Stimulated activated CD4-positive, alpha-beta T cell treated with anti-CD3 and anti-CD28 coated beads, Interleukin-15, amount 100 ng/mL, for 1 hour (primary cell): ENCODE measurements at places on chromosomes 5 and 9.

GRCh38 chr5:54884195-54884536 lies 101.2 kb downstream of the ESM1 start:
- DNase-seq, result no peak

GRCh38 chr5:38666668-38667498 lies 110.4 kb upstream of the LIFR start:
- no peak for DNase-seq

DNA sequence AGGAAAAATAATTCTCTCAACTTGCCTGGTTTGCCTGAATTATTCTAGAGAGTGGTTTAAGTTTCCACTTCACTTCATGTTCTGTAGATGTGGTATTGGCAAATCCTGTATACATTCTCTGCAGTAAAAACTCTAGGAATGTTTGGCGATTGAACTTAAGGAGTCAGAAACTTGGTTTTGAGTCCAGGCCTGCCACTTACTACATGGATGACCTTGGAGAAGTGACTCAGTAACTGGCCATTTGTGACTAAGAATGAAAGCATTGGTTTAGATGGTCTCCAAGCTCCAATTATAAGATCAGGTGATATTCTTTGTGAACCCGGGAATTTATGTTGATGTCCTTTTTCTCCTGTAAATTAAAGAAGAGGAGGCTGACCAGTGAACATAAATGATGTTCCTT lies 233.8 kb downstream of the GAS1 start:
- no peak for DNase-seq

- no peak for DNase-seq
These were observed 18.9 kb downstream of the AMBP start for GRCh38 chr9:114059047-114059803.

GRCh38 chr9:136754626-136755301 lies 3.3 kb downstream of the LCN8 start:
- no peak for DNase-seq

DNA sequence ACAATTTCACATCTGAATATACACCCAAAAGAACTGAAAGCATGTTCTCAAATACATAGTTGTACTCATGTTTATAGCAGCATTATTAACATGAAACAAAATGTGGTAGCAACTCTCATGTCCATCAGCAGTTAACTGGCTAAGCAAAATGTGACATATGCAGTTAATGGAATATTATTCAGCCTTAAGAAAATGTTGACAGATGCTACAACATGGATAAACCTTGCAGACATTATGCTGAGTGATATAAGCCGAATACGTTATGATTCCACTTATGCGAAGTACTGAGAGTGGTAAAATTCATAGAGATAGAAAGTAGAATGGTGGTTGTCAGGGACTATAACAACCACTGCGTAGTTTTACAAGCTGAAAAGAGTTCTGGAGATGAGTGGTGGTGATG lies 1469.0 kb upstream of the ACO1 start:
- DNase-seq, result no peak

- no peak for DNase-seq
These were observed 61.8 kb downstream of the C9 start for GRCh38 chr5:39302472-39302871.

GRCh38 chr5:65075623-65076250 lies 307.0 kb downstream of the CWC27 start:
- no peak for DNase-seq

GRCh38 chr5:126454535-126454934 lies 31.3 kb downstream of the GRAMD2B start:
- no peak for DNase-seq

DNA sequence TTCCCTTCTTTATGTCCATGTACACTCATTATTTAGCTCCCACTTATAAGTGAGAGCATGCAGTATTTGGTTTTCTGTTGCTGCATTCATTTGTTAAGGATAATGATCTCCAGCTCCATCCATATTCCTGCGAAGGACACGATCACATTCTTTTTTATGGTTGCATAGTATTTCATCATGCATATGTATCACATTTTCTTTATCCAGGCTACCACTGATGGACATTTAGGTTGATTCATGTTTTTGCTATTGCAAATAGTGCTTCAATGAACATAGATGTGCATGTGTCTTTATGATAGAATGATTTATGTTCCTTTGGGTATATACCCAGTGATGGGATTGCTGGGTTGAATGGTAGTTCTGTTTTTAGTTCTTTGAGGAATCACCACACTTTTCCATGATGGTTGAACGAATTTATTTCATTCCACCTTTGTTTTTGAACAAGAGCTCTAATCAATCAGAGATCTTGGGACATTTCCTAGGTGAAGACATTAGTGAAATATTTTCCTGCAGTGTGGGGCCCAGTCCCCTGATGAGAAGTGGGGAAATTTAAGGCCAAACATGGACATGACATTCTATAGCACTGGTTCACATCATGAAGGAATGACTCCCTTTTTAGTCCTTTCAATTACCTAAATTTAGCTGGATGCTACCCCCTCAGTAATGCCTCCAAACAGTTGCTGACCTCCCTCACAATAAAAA lies 7.1 kb upstream of the TEX48 start:
- no peak for DNase-seq

GRCh38 chr5:43396762-43397304 lies 15.4 kb downstream of the CCL28 start:
- peak; percentile 43 for DNase-seq

DNA sequence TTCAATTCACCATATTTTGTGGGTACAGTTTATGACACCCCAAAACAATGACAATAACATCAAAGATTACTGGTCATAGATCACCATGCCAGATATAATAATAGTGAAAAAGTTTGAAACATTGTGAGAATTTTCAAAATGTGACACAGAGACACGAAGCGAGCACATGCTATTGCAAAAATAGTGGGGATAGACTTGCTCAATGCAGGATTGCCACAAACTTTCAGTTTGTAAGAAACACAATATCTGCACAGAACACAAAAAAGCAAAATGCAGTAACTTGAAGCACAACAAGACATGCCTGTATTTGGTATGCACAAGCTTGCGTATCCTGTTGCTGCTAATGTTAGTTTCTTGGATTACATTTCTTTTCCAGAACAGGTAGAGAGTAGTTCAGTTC lies 35.8 kb downstream of the ARHGEF28 start:
- DNase-seq, result no peak

DNA sequence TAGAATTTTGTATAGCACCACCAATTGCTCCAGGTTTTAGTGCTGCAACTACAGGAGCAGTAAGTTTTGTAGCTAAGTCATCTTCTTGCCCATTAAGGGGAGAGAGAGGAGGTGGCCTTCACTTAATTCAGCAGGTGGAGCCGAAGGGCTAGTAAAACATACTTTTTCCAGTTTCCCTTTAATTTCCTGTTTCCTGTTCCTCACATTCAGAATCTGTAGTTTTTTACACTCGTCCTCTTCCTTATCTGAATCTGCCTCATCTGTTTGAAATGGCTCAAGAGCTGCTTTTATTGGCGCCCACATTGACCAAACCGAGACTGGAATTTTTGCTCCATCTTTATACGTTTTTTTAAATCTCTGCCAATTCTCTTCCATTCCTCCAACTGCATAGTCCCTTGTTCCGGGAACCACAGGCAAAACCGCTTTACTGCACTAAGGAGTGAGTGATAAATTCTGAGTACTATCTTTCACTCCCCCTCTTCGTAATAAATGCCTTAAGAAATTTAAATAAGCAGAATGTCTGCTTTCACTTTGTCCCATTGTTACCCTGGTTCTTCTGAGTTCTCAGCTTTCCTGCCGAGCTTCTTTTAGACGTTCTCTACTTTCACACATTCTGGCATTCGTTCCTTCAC lies 133.9 kb downstream of the DROSHA start:
- DNase-seq, result no peak

DNA sequence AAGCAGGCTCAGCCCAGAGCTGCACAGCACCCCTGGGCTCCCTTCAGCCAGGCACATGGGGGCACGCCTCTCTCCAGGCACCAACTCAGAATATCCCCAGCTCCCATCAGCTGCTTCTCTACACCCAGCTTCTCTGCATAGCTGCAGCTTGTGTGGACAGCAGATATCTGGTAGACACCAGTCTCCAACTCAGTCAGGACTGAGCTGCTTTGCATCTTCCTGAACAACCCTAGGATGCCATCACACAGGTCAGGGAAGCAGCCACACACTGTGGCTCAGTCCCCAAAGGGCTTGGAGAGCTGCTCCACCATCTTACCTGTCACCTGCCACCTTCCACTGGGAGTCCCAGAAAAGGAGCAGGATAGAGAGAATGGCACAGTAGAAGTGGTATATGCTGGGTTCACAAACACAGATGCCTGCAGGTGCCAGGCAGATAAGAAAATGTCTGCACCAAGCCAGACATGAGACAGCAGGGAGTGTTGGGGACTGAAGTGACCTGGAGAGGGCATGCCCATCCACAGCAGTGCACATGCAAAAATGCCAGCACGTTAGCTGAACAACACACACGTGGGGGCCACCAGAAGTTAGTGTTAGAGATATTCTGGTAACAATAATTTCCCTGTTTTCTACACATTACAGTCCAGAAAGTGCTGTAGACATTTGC lies 42.0 kb downstream of the THBS4 start:
- DNase-seq, result no peak

- no peak for DNase-seq
These were observed 43.8 kb upstream of the SUSD1 start for GRCh38 chr9:112218908-112219307.

- no peak for DNase-seq
These were observed 3.3 kb downstream of the NCBP1 start for GRCh38 chr9:97636903-97637302.

DNA sequence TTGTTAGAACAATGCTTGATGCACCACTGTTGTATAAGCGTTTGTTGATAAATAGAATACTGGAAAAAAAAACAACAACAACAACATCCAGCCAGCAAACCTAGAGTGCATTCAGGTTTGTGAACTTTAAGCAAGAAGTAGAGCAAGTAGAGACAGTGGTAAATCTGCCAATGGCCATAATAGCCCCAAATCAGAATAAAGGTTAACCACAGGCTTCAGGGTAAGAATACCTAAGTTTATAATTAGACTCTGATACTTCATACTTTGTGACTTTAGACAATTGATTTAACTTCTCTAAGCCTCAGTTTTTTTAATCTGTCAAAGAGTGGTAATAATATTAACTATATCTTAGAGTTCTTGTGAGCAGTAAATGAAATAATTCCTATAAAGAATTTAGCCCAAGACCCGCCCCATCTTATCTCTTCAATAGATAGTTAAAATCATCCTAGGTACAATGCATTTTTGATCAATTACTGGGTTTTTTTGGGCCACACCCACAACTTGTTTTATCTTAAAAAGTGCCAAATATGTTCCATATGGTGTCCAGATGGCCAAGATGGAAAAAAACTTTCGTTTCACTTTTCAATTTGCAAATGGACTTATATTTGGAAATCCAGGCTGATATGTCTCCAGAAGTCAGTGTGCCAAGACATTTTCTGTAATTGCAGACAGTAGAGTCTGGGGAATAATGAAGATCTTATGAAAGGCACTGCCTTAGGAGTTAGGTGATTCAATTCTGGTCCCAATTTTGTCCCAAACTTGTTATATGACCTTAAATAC lies 24.5 kb upstream of the DPYSL3 start:
- DNase-seq, result no peak

DNA sequence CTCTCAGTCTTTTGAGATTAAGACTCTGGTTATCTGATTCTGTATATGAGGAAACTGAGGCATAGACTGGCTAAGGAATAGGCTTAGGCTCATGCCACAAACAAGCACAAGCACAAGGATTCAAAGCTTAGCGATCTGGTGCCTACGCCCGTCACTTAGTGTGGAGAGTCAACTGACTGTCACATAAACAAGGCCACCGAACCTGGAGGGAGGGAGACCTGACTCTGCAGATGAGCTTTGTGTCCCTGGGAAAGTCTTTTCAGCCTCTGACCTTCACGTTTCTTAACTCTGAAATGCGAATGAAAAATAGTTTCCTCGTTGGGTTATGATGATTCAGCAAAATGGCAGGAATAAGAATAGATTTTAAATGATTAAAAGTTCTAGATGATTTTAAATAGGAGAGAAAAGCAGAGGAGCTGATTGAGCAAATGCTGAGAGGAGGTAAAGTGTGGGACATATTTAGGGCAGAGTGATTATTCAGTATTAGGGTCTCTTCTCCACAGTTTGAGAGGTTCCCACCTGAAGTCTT lies 135.4 kb downstream of the GRIA1 start:
- DNase-seq, result no peak
